Tibial nerve (tissue), 4 donors: ENCODE measurements at places on chromosomes 13 and 19. TPM values are rescaled to one million over a fixed set of nuclear protein-coding genes. Genes with fewer than 3 reads are reported as not detected.

DNA sequence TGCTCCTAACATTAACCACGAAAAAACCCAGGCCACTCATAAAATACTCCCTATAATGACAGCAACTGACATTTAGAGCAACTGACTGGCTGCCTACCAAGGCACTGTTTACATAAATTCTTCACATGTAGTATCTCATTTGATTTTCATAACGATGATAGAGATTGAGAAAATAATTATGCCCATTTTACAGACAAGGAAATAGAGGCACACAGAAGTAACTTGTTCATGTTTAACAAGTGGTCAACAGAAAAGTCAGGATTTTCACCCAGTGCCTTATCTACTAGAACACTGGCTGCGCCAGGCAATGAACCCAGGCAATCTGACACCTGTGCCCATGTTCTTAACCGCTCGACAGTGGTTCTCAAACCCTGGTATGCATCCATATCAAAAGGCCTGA is 6.3 kb downstream of the ZNF45 start:
- no peaks in the 10 kb centered on the region for H3K27me3 ChIP-seq
- no peak overlapping the region for H3K4me3 ChIP-seq
- H3K36me3 ChIP-seq, result peaks cover 71% of the 10 kb centered on the region
- no peak for DNase-seq
- H3K4me1 ChIP-seq, result peaks cover under 1% of the 10 kb centered on the region

- no peak for DNase-seq
- peaks cover 15% of the 10 kb centered on the region for H3K36me3 ChIP-seq
- peak overlapping the region; percentile 86 for H3K27ac ChIP-seq
- no peaks in the 10 kb centered on the region for H3K4me1 ChIP-seq
- no peaks in the 10 kb centered on the region for H3K27me3 ChIP-seq
These were observed 87.6 kb downstream of the ARHGEF7 start for GRCh38 chr13:111202745-111203144.

- DNase-seq, result no peak
- H3K4me3 ChIP-seq, result peak overlapping the region; percentile 41
- H3K27ac ChIP-seq, result peak overlapping the region; percentile 59
- no peaks in the 10 kb centered on the region for H3K4me1 ChIP-seq
These were observed 11.0 kb upstream of the ZNF492 start for GRCh38 chr19:22622901-22623840.

DNA sequence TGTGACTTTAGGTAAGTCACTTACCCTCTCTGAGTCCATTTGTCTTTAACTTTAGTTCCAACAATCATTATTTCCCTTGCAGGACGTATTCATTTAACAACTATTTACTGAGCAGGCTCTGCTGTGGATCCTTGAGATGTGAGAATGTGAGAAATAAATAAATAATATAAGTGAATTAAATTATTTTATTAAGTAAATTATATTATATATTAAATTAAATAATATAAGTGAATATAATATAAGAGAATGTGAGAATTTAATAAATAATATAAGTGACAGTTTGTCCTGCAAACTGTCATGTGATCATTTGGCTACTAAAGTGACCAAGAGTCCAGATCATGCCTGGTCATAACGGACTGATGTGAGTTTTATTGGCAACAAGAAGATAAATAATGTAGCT is 598 bp downstream of the OR2Z1 start:
- no peak overlapping the region for H3K27ac ChIP-seq
- H3K27me3 ChIP-seq, result no peaks in the 10 kb centered on the region

- H3K4me1 ChIP-seq, result peaks cover 46% of the 10 kb centered on the region
- H3K27me3 ChIP-seq, result peaks cover 5% of the 10 kb centered on the region
- no peaks in the 10 kb centered on the region for H3K36me3 ChIP-seq
- no peak overlapping the region for H3K27ac ChIP-seq
- H3K4me3 ChIP-seq, result no peak overlapping the region
- DNase-seq, result no peak
These were observed 869 bp downstream of the GFY start for GRCh38 chr19:49425922-49426592.

GRCh38 chr13:88802886-88803285 is 1131.7 kb downstream of the SLITRK5 start:
- no peak overlapping the region for H3K4me3 ChIP-seq
- no peaks in the 10 kb centered on the region for H3K36me3 ChIP-seq
- H3K27me3 ChIP-seq, result no peaks in the 10 kb centered on the region
- H3K4me1 ChIP-seq, result no peaks in the 10 kb centered on the region
- no peak overlapping the region for H3K27ac ChIP-seq
- no peak for DNase-seq

- H3K27me3 ChIP-seq, result no peaks in the 10 kb centered on the region
- no peaks in the 10 kb centered on the region for H3K36me3 ChIP-seq
- no peak for DNase-seq
- H3K4me3 ChIP-seq, result no peak overlapping the region
- H3K4me1 ChIP-seq, result no peaks in the 10 kb centered on the region
These were observed 341.0 kb downstream of the DNAJC15 start for GRCh38 chr13:43364210-43365038.

DNA sequence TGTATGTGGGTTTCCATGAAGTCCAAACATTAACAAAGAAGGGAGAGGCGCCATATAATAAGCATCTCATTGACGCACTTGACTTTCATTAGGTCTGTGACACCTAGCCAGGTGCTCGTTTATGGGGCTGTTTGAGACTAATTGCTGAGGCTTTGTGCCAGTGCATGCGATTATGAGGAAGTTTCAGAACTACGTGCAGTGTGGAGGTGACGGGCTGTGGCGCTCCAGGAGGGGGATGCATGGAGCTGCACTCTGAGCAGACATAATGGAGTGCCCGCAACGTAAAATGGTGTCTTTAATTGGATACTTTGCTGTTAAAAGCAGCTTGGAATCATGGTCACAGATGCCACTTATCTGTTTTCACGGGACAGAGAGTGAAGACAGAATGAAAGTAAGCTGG is 223.2 kb downstream of the FGF9 start:
- H3K27ac ChIP-seq, result no peak overlapping the region
- H3K36me3 ChIP-seq, result no peaks in the 10 kb centered on the region
- no peak for DNase-seq

GRCh38 chr13:75635101-75635827 is 866 bp upstream of the LMO7 start:
- no peak for DNase-seq
- H3K27me3 ChIP-seq, result no peaks in the 10 kb centered on the region

GRCh38 chr13:113016526-113017295 is 47.7 kb downstream of the MCF2L start:
- no peak overlapping the region for H3K4me3 ChIP-seq
- H3K27me3 ChIP-seq, result no peaks in the 10 kb centered on the region
- DNase-seq, result no peak
- H3K4me1 ChIP-seq, result no peaks in the 10 kb centered on the region
- no peaks in the 10 kb centered on the region for H3K36me3 ChIP-seq

DNA sequence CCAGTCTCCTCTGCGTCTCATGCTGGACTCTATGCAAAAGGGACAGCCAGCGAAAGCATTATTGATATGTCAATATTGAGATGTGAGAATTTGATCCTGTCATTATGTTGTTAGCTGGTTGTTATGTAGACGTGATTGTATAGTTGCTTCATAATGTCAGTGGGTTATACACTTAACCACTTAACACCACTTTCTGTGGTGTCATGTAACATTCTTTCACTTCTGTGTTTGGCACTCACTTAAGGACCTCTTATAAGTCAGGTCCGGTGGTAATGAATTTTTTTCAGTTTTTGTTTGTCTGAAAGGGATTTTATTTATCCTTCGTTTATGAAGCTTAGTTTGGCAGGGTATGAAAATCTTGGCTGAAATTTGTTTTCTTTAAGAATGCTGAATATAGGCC is 7.1 kb upstream of the SIGLEC7 start:
- no peak for DNase-seq
- no peak overlapping the region for H3K27ac ChIP-seq
- no peaks in the 10 kb centered on the region for H3K36me3 ChIP-seq
- no peak overlapping the region for H3K4me3 ChIP-seq
- peaks cover 3% of the 10 kb centered on the region for H3K27me3 ChIP-seq

GRCh38 chr13:101343128-101343787 is 73.0 kb downstream of the NALCN start:
- no peak for DNase-seq
- no peaks in the 10 kb centered on the region for H3K36me3 ChIP-seq
- no peak overlapping the region for H3K4me3 ChIP-seq
- H3K27ac ChIP-seq, result no peak overlapping the region
- no peaks in the 10 kb centered on the region for H3K4me1 ChIP-seq

HIPK4 gene
- 0.39 TPM for total RNA-seq

SIGLEC5 gene
- 1.0 TPM for total RNA-seq

DHDH gene
- total RNA-seq, result 1.2 TPM

FCER2 gene
- total RNA-seq, result not detected

HMG20B gene
- total RNA-seq, result 94.0 TPM
